ENCODE measurements at places on chromosomes 5 and 9.
A peak's percentile ranks its signal among the peaks of the same experiment; 100 is the strongest.

- DNase-seq = no peak
Measured at GRCh38 chr5:42837601-42838000, 25.9 kb upstream of the SELENOP start.

GRCh38 chr5:92962752-92963151 lies 618.3 kb downstream of the NR2F1-AS1 start:
- DNase-seq = no peak

DNA sequence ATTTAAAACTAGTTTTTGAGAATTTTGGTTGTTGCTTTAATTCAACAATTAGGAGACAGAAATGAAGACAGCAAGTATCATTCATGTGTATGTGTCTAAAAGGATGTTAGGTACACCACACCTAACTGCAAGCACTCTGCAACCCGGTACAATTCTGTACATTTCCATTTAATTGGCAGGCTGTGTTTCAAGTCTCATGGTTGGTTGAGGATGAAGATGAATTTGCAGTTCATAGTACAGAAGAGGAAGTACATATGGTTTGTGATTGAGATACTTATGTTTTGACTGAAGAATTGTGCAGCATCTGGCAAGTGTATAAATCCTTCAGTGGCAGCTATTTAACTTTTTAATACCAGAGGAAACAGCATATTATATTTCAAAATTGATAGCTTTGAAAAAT lies 628.7 kb upstream of the ZNF608 start:
- DNase-seq = no peak

DNA sequence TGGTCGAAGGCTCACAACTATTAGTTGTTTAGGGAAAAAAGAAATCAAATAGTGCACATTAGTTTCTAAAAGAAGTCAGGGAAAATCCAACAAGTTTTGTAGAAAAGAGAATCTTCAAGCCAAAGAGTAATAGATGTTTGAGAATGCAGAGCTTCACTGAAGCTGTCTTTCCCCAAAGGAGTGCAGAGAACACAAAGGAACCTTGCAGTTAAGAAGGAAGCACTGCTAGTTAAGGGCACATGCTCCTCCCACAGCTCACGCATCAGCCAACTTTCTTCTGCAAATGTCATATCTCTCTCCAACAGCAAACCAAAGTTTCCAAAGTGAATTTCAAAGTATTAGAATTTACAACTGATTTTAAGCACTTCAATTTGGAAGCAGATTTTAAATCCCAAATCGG lies 116.4 kb upstream of the FST start:
- DNase-seq = no peak

DNA sequence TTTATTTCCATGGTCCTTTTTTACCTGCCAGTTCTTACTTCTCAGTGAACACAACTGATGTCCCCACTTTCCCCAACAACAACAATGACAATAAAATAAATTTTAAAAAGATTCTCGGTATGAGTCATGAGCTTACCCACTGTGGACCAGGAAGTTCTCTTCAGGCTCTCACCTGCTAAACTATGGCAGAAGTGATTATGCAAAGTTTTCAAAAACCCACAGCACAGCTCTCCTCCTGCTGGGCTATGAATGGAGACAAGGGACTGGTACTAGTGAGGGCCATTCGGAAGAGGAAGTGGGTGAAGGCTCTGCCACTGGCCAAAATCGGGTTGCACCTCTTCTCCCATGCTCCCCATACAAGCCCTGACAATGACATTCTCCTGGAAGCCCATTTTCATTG lies 429.4 kb downstream of the PIK3R1 start:
- no peak for DNase-seq

- no peak for DNase-seq
Measured at GRCh38 chr9:118271331-118271730, 567.1 kb downstream of the TLR4 start.

DNA sequence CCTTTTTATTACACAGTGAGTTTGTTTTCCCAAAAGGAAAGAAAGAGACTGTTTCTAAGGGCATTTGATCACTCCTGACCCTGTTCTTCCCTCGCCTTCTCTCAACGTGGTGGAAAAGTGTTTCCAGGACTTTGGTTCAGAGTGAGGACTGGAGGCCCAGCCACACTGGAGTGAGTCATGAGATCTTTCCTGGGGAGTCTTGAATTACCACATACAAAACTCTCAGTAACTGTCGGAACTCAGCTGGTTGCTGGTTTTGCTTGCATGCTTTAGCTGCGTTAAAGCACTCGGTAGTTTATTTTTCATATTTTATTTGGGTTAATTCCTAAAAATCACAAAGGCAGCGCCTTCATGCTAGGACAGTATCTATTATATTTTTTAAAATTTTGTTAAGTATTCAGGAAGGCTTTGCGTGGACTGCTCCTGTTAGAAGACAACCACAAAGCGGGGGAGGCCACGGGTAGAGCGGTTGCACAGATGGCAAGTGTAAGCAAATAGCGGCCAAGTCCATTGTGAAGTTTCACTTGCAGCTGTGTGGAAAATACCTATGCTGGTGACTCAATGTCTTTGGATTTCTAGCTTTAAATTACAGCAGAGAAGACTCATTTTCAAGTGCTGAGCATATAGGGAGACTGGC lies 77.7 kb downstream of the ARSB start:
- peak; percentile 94 for DNase-seq

DNA sequence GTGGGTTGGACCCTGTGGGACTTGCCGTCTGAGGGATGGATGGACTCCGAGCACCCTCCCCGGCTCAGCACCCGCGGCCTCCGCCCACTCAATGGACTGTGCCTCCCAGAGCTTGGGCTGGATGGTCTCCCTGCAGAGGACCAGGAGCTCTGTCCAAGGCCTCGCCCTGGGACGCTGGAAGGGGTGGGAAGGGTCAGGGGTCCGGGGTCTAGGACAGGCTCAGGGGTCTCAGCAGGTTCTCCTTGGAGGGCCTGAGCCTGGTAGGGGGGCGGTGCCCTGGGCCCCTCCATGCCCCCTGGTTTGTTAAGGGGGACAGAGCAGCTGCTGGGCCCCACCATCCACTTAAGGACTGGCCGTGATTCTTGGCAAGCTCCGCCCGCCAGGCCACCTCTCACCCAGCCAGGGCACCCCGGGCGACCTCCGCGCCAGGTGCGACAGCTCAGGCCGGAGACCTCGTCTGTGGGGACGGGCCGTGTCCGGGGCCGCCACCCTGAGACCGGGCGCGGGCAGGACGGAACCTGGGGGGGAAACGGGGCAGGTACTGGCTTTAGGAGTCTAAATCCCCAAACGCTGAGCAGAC lies 29.2 kb downstream of the EXOC3 start:
- no peak for DNase-seq

DNA sequence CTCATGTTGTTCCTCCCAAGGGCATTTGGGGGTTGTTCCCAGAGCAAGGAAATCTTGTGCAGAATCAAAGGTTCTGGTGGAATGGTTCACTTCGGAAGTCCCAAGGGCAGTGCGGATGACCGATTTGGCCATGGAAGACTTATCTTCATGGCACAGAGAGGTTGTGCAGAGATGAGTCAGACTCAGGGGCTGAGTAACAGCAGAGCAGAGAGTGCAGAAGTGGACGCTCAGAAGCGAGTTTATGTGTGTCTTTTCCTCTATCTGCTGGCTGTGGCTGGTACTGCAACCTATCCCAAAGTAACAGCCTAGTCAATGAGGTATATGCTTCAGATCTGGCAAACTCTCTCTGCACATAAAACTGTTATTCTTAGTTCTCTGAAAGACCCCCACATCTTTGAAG lies 118.1 kb downstream of the DPYSL3 start:
- peak; percentile 70 for DNase-seq

DNA sequence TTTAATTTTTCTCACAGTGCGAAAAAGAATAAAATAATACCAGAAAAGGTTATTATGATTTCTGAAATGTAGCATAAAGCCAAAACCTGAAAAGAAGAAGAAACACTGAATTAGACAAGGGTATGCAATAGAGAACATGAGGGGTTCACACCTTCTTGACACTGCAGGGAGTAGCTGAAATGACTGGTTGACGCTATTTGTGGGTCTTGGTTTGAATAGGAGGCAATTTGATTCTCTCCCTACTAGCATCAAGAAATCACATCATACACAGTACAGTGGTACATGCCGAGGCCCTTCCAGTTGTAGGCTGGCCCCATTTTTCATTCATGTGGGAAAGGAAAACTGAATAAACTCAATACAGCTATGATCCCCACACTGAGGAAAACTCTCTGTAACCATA lies 68.6 kb downstream of the NR3C1 start:
- no peak for DNase-seq

GRCh38 chr5:167699432-167699831 lies 592.0 kb upstream of the WWC1 start:
- DNase-seq = peak; percentile 100

- DNase-seq = no peak
Measured at GRCh38 chr9:133754688-133755227, 16.6 kb upstream of the SARDH start.

DNA sequence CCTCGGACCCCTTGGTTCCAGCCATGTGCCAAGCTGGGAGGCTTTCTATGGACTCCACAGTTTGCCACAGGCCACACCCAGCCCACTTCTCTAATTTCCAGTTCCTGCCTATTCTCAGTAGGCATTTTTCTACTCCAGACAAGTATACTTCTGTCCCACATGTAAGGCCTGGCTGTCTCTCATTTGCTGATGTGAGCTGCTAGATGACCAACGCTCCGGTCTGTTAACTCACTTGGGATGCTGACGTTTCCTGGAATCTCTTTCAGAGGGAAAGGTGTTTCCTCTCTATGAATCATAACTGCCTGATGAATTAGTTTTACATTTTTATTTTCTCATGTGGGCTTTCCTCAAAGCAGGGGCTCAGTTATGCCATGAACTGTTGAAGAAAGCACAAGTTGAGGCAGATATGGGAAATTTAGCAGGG lies 36.3 kb downstream of the ERGIC1 start:
- peak; percentile 90 for DNase-seq

GRCh38 chr9:27800692-27801370 lies 227.6 kb upstream of the C9orf72 start:
- no peak for DNase-seq

GRCh38 chr9:136439481-136440408 lies at the start of gene INPP5E:
INPP5E (minus strand) TSS chr9:136439845; CDS start chr9:136439419, 426 bp downstream.
- peak; percentile 71 for DNase-seq

DNA sequence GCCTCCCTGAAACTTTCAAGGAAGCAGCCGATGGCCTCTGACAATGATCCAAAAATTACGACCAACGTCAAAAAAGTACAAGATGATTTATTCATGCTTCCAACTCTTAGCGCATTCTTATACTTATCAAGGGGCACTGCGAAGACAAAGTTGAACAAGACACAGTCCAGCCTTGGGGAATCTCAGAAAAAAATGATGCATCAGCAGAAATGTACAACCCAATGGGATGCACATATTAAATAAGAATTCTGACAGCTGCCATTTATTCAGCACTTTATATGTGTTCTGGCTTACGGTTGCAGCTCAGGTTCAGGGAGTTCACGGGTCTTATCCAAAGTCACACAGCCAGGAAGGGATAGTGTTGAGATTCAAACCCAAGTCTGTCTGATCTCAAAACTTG lies 96.0 kb upstream of the CPLX2 start:
- no peak for DNase-seq

- peak; percentile 41 for DNase-seq
Measured at GRCh38 chr5:173509060-173509459, 107.4 kb downstream of the BOD1 start.

- DNase-seq = no peak
Measured at GRCh38 chr5:164763206-164763605, 1257.8 kb downstream of the MAT2B start.

DNA sequence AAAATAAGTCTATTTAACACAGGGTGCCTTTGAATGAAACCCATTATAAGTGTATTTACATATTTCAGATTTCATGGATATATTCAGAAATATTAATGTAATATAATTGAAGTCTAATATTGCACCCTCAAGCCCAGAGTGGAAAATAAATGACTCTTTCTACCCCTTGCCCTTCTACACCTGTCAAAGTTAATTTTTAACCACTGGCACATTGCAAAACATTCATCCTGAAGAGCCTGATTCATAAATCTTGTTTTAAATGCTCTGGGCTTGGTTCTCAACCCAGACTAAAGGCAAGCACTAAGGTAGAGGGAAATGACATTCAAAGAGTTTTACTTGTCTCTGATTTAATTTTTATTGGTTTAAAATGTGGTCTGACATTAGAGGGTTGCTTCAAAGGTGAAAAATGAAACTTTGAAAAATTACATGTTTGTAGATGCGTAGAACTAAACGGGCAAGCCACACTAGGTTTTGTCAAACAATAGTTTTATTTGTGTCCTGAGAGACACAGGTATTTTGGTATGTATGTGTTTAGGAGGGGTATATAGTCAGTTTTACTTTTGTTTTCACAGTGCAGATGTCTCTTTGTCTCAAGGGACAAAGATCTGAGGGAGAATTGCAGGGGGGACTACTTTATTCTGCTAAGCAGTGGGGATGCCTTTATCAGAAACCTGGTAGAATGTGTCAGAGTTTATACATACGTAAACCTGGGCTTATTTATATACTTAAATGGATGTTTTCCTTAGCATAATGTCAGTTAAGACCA lies 69.7 kb downstream of the PIK3R1 start:
- DNase-seq = no peak

GRCh38 chr9:113210815-113211214 lies 10.3 kb downstream of the FKBP15 start:
- no peak for DNase-seq

DNA sequence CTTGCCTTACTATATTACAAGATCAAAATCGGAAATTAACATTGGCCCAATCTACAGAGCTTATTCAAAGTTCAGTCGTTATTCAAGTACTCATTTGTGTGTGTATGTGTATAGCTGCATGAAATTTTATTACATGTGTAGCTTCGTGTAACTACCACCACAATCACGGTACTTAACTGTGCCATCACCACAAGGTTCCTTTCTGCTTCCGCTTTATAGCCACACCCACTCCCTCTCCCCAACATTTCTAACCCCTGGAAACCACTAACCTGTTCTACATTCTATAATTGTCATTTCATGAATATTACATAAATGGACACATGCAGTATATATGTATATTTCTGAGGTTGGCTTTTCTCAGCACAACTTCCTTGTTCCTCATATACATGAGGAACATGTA lies 4.0 kb upstream of the TEX48 start:
- no peak for DNase-seq

- DNase-seq = no peak
Measured at GRCh38 chr5:86665984-86666760, 48.4 kb downstream of the COX7C start.

Measured in fibroblast of skin of abdomen (primary cell).